ENCODE measurements at places on chromosomes 2 and 18.

DNA sequence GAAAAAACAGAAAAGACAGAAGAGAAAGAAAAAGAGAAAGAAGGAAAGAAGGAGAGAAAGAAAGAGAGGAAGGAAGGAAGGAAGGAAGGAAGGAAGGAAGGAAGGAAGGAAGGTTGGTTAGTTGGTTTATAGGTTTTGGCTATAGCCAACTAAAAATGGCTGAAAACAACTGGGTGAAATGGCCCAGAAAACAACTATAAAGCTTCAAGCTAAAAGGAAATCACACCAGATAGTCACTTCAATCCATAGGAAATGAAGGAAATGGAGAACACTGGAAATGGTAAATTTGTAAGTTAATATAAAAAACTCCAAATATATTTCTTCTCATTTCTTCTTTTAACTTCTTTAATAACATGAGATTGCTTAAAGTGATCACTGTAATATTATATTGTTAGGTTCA, 118.5 kb downstream of the FBXO15 start:
- DNase-seq = no peak

GRCh38 chr2:10004401-10004800, 38.9 kb upstream of the KLF11 start:
- DNase-seq = no peak

DNA sequence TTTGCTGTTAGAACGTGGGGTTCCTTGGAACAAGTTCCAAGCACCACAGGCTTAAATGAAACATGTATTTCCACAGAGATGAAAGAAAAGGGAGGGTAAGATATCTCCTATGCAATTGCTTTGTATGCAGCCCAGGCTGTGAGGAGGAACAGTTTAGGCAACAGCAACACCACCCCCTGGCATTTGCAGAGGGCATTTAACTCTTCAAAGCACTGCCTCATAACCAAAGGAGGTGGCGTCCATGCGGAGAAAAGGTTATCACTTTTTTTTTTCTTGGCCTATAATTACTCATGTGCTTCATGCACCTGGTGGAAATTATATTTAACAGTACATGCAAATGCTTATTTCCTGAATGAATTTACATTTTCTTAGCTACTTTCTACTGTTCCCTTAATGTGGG, 286.0 kb downstream of the LPIN1 start:
- no peak for DNase-seq

DNA sequence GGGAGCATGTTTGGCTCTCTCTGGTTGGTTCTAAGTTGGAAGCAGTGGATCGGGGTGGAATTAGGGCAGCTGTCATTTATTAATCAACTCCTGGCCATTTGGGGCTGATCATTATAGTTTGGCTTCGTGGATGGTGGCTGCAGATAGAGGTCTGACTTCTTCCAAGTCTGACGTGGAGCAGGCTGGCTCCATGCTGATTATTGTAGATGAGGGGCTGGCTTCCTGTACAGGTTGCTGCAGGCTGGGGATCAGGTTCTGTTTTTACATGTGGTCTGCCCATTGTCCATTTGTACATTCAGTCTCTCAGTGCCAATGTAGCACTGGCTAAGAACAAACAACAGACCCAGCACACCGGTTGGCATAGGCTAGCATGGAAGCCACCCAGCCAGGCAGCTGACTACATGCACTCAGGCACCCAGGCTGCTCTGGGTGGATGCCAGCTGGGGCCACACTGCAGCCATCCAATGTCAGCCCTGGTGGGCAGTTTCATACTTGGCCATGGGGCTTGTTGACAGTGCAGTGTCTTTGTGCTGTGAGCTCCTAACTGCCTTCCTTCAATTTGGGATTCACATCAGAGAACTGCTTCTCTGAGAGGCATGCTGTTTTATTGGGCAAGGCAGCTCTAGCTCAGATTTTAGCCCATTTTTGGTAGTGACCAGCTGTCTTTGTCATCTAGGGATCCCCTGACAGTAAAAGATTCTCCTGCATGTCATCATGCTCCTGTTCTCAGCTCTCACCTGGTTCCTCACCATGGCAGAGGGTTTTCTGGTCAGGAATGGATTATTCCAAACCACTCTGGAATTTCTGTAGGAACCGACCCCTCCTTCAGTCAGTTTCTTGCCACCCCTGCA, 25.4 kb downstream of the NPAS2 start:
- DNase-seq = no peak

DNA sequence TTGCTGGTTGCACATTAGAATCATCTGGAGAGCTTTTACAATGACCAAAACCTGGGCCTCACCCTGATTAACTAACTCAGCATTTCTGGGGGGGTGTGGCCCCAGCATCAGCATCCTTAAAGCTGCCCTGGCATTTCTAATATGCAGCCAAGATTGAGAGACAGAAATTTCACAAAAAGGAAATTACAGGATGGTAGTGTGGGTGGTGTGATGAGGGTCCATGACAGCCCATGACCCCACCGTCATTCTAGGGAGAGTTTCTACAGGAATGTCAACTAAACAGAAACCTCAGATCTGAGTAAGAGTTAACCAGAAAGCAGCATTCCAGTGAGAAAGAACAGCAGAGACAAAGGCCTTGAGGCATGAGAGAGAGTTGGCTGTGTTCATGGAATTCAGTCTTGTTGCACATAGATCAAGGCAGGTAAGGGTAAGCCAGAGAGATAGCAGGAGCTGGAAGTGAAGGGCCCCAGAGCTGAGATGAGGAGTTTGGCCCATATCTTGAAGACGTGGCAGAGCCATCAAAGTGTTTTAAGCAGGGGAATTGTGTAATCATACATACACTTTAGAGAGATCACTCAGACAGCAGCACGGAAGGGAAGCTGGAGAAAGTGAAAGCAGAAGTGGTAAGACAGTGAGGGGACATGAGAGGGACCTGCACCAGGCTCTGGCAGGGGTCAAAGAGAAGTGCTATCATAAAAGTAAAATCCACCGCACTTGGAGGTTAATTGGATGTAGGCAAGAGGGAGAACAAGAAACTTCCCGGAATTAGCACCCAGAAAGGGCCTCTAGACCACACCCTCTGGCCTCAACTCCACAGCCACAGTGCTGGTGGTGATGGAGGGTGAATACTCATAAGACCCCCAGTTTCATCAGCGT, 7.8 kb upstream of the TRABD2A start:
- DNase-seq = peak; percentile 87

DNA sequence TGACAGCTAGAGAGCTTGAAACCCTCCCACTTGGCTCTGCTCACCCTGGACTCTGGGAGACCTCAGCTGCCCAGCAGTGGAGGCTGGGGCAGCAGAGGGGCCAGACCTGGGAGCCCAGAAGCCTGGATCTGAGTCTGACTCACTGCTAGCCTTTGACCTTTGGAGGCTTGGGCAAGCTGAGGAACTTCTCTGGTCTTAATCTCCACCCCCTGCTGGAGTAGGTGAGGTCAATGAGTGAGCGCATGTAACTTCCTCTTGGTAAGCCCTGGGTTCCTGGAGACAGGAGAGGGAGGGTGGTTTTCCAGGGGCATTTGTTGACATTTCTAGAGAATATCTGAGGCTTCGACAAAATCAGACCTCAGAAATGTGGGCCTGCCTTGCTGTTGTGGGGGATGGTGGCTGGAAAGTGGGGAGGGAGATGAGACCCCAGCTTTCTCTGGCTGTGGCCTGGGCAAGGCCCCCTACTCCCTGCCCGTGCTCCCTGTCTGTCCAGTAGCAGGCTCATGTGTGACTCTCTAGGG, 73.0 kb upstream of the YWHAQ start:
- DNase-seq = peak; percentile 90

GRCh38 chr2:72147303-72147971, at the start of gene CYP26B1:
Gene CYP26B1 (minus strand): TSS chr2:72147862. CDS start chr2:72147834, 28 bp downstream.
- no peak for DNase-seq

DNA sequence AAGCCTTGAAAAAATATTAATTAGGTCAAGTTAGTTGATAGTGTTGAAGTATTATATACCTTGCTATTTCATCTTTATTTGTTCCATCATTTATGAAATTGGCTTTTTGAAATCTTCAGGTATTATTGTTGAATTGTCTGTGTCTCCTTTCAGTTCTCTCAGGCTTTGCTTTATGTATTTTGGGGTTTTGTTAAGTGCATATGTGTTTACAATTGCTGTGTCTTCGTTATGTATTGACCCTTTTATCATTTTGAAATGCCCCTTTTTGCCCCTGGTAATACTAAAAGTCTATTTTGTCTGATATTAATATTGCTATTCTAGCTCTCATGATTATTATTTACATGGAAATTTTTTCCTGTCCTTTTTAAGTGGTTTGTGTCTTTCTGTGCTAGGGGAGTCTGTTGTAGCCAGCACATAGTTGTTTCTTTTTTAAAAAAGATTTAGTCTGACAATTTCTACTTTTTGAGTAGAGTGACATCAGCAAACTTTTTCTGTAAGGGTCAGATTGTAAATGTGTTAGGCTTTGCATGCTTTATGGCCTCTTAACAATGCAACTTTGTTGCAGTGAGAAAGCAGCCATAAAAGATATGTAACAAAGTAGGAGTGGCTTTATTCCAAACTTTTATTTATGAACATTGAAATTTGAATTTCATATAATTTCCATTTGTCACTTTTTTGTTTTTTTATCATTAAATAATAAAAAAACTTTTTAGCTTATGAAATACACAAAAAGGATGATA, 19.9 kb downstream of the SOCS6 start:
- no peak for DNase-seq

- DNase-seq = no peak
Observed at GRCh38 chr2:7190587-7191324, 273.5 kb downstream of the RNF144A start.

GRCh38 chr18:62585274-62586150, 62.7 kb downstream of the ZCCHC2 start:
- DNase-seq = no peak

- DNase-seq = no peak
Observed at GRCh38 chr2:185132501-185133041, 534.2 kb downstream of the ZNF804A start.

- DNase-seq = no peak
Observed at GRCh38 chr2:55827855-55828254, 95.7 kb downstream of the EFEMP1 start.

GRCh38 chr2:100682536-100682935, 119.7 kb downstream of the PDCL3 start:
- no peak for DNase-seq

DNA sequence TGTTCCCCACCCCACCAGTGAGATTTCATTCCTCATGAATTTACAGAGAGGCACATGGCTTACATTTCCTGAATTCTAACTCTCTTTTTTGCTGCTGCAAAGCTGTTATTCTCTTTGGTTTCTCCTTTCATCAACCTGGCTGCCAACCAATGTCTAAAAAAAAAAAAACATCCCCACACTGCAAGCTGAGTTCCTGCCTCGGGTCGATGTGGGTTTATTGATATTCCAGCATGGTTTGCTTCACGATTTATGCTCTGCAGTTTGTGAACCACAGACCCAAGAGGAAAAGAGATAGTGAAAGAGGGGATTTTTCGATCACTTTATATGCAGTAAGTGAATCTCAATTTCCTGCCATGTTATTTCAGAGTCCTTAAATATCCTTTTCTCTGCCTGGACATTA, 363.6 kb downstream of the LPIN1 start:
- no peak for DNase-seq

DNA sequence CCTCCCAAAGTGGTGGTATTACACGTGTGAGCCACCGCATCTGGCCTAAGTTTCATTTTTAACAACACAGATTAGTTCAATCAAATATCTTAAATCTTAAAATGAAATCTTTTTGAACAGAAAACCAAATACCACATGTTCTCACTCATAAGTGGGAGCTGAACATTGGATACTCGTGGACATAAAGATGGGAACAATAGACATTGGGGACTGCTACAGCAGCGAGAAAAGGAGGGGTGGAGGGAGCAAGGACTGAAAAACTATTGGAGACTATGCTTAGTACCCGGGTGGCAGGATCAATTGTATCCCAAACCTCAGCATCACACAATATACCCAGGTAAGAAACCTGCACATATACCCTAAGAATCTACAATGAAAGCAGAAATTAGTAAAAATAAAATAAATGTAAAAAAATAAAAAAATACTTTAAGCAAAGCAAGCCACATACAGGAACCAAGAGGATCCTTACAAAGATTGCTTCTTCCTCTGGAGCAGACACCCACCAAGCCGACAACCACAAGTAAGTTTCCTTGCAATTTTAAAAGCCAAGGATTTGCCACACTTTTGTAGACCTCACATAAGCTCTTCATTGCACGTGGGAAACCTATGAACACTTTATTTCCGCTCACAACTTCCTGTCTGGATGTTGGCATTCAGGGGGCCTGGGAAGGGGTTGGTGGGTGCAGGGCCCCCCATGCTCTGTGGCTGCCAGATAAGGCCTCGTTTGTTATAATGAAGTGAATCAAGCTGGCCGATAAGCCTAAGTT, 147.9 kb downstream of the MYCN start:
- no peak for DNase-seq

DNA sequence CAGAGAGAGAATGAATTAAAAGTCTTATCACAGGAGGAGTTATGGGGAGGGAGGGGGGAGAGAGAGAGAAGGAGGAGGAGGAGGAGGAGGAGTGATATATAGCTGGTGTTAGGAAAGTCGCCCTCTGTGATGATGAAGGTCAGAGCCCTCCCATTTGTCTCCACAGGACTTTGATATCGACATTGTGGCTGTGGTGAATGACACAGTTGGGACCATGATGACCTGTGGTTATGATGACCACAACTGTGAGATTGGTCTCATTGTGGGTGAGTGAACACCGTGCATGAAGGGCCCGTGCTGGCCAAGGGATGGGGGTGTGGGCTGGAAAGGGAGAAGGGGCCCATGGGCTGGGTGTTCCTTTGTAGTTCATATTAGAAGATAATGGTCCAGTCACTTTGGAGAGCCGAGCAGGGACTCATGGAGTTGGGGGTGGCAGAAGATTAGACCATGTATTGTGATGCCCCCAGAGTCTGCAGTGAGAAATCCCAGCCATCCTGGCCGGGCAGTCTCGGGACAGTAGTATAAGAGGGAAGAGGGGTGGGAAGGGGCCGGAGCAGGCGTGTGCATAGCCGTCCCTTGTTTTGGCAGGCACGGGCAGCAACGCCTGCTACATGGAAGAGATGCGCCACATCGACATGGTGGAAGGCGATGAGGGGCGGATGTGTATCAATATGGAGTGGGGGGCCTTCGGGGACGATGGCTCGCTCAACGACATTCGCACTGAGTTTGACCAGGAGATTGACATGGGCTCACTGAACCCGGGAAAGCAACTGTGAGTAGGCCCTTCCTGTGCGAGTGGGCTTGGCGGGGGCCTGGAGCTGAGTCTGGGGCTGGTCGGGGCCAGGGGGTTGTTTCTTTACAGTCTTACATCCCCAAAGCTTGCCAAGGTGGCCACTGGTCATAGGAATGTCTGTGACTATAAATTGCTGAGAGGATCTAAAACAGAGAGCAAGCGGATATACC, 40.0 kb downstream of the HK2 start:
- DNase-seq = no peak

GRCh38 chr2:138782383-138782782, 2.2 kb upstream of the NXPH2 start:
- DNase-seq = no peak

GRCh38 chr2:31785876-31786275, 205.1 kb upstream of the SRD5A2 start:
- no peak for DNase-seq

DNA sequence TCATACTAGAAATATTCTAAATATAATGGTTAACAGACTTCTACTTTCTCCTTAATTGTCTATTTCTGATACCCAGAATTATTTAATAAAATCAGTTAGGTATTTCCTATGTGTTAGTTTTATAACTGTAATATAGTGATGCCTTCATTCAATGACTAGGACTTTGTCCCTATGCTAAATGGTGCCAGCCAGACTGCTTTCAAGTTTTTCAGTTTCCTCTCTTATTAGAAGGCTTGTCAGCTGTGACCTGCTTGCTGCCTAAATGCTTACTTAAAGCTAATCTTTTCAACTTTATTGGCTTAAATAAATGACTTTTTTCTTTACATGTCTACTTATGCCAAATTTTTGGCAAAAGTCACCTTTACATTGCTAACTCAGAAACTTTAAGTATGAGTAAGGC, 30.7 kb downstream of the BAZ2B start:
- no peak for DNase-seq

All from suppressor macrophage treated with lipopolysaccharide for 1 hour (primary cell).